Kidney glomerular epithelial cell (primary cell): ENCODE measurements at places on chromosomes 16 and 17.
A peak's percentile ranks its signal among the peaks of the same experiment; 100 is the strongest.

GRCh38 chr16:4384509-4384942 lies 12.9 kb downstream of the VASN start:
- no peak for DNase-seq

DNA sequence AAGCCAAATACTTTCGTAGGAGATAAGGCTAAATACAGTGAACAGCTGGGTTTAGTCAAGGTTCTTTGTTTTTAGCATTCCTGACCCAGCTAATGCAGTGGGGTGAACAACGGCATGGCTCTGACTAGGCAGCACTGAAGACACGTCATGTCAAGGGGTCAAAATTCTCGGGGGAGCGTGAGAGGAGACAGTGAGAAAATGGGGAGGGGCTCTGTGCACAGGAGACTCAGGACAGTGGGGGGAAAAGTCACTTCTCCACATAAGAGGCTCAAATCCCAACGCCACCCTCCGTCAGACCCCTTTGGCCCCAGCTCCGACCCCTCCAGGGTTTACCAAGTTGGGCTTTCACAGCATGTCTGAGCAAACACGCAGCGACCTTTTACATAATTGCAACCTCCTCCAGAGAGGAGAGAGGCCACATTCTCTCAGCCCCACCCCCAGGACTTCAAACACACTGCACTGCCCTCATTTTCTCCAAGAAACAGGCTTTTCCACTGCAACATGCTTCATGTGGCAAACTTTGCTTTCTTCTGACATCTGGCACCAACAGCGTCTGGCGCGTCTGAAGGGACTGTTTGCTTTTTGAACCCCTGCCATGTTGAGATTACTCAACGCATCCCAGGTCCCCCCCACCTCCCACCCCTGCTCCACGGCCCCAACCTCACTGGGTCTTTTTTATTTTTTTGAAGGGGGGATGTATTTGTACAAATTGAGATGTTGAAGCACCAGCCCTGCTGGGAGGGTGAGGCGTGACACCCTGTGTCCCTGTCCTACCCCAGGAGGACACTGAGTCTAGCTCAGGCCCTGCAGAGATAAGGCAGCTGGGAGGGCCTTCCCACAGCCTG lies 30.0 kb downstream of the AXIN2 start:
- no peak for DNase-seq

GRCh38 chr16:50501251-50501650 lies 46.9 kb upstream of the NKD1 start:
- DNase-seq = no peak

DNA sequence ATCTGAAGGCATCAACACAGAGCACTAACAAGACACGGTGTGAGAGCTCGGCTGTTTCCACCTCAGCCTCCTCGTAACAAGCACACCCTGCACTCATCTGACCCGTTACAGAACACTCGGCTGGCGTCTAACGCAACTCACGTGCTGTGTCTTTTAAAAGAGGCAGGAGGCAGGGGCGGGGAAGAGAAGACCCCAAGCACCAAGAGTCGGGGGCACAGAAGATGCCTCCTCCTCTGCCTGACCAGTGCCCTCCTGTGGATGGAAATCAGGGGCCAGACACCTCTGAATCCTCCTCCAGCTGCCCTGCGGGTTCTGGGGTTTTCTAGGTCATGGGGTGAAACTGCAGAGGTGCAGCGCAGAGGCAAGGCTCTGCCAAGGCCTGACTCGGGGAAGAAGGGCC lies 74.3 kb downstream of the ZNF778 start:
- DNase-seq = no peak

DNA sequence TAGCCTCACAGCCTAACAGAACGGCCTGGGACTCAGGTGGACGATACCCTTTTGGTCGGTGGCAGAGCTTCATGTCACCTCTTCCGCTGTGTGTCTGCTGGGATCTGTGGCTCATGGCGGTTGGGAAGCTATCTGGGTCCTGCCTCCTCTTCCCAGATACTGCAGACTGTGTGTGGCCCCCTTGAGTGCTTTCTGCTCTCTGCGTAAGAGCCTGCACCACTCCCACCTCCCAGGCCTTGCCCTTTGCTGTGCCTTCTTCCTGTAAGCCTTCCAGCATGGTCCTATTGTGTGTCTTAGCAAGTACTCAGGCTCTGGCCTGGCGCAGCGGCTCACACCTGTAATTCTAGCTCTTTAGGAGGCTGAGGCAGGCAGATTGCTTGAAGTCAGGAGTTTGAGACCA lies 17.5 kb upstream of the ADCY7 start:
- no peak for DNase-seq

- no peak for DNase-seq
These were observed 6.5 kb downstream of the NXPH3 start for GRCh38 chr17:49582055-49582722.

- no peak for DNase-seq
These were observed 8.3 kb downstream of the OTOP3 start for GRCh38 chr17:74943808-74944522.

DNA sequence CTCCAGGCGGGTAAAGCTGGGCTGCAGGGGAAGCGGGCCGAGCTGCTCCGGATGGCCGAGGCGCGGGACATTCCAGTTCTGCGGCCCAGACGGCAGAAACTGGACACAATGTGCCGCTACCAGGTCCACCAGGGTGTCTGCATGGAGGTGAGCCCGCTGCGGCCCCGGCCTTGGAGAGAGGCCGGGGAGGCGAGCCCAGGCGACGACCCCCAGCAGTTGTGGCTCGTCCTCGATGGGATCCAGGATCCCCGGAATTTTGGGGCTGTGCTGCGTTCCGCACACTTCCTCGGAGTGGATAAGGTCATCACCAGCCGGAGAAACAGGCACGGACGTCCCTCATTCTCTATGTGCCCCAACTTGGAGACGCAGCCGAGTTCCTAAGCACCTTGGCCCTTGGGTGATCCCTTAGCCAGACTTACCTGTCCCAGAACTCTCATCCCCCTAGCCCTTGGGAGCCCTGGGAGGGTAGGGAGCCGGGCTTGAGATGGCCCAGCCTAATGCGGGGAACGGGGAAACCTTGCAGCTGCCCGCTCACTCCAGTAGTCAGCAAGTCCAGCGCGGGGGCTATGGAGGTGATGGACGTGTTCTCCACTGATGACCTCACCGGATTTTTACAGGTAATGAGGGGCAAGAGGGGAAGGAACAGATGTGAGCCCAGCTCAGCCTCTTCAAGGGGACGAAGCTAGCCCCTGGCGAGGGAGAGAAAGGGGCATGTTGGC lies 806 bp downstream of the MRM1 start:
- DNase-seq = no peak

GRCh38 chr16:15041271-15042004 lies 14.4 kb downstream of the NTAN1 start:
- DNase-seq = no peak

DNA sequence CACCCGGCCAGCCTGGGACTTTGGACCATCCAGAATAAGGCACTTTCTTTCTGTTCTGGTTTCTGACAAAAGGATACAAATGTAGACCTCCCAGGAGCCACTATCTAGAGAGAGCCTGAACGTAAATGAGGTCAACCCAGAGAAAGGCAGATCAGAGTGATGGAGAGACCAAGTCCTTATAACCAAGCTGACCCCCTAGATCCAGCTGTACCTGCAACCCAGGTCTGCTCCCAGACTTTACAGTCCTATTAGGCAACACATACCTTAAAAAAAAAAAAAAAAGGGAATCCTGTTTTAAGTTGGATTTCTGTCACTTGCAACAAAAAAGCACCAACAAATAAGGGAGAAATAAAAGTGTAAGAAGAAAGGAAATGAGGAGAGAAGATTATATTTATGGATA lies 23.2 kb downstream of the CPPED1 start:
- no peak for DNase-seq

DNA sequence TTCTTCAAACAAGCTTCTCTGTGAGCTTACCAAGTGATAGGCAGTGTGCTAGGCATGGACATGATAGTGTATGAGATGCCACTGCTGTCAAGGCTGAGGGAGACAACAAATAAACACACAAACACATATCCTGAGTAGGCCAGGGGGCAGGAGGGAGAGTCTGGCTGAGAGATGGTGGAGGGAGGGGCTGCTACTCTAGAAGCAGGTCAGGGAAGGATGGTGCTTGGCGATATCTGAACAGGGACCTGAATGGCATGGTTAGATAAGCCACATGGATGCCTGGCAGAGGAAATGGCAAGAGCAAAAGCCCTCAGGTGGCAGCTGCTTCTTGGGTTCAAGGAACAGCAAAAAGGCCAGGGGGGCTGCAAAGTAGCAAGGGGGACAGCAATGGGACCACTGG lies 8.6 kb upstream of the CHST6 start:
- DNase-seq = no peak

DNA sequence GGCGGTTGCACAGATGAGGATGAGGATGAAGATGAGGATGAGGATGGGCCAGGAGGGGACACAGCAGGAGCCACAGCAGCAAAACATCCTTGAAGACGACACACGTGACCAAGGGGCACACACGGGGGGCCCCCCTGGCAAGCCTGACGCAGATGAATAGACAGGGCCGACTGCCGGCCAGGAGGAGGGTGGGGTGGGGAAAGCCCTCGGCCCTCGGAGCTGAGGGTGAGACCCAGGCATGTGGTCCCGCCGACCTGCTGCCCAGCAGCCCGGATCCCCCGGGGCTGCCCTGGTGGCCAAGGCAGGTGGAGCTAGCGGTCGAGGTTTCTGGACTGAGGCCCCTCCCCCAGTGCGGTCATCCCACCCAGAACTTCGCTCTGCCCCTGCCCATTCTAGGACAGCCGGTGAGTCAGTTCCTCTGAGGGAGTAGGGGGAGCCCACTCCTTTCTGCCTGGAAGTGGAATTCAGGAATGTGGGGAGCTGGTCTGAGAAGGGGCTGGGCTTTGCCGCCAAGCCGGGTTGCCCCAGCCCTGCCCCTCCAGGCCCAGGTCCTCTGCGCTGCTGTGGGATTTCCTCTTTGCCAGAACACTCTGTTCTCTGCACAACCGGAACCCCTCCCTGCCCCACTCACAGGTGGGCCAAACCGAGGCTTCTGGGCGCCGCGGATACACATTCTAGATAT lies 9.9 kb downstream of the CYGB start:
- DNase-seq = peak; percentile 63

- peak; percentile 33 for DNase-seq
These were observed 62.0 kb upstream of the NUDT7 start for GRCh38 chr16:77660311-77660710.

- DNase-seq = no peak
These were observed 193.8 kb upstream of the TOX3 start for GRCh38 chr16:52740766-52741165.

DNA sequence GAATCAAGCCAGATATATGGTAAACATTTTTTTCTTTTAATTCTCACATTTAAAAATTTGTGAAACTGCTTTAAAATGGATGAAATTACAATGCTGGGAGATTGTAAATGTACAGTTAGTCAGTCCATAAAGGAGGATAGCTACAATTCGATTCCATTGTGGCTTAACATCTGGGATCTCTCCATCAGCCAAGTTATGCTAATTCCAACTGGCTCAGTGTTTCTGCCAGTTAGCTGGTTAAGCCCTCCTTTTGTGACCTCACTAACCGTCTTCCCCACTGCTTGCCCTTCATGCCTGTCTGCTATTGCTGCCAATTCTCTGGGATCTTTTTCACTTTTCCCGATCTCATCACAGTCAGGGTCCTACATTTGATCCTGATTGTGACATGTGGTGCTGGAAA lies 1347.6 kb downstream of the CDH11 start:
- no peak for DNase-seq

DNA sequence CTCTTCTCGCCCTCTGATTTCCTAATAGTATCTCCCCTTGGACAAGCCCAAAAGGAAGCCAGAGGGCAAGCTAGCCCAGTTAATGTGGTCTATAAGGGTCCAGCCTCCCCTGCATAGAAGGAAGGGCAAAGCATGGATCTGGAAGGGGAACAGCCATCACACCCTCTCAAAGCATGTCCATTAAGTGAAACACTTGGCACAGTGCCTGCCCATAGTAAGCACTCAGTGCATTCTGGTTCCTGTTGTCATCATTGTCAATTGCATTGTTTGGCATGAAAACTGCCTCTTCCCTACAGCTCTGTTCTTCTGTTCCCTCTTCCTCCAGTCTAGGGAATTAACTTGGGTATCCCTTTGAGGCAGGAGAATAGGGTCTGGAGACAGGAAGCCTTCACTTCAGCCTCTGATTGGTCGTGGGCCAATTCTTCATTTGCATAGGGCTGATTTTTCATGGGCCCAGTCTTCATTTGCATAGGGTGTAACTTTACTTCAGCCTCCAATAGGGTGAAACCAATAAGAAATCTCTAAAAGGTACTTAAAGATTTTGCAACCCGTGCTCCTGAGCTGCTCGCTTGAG lies 81.4 kb downstream of the C17orf67 start:
- no peak for DNase-seq

DNA sequence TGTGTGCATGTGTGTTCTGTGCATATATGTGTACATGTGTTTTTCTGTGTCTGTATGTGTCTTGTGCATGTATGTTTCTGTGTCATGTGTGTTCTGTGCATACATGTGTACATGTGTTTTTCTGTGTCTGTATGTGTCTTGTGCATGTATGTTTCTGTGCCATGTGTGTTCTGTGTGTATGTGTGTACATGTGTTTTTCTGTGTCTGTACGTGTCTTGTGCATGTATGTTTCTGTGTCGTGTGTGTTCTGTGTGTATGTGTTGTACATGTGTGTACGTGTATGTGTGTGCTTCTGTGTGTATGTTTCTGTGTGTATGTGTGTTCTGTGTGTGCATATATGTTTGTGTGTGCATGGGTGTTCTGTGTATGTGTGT lies 8.4 kb upstream of the RAB37 start:
- DNase-seq = no peak
